ENCODE measurements at places on chromosomes 12 and 14. TPM values are rescaled to one million over a fixed set of nuclear protein-coding genes. Genes with fewer than 3 reads are reported as not detected.

- no peak for DNase-seq
Measured at GRCh38 chr14:76328457-76329137, 47.3 kb upstream of the ESRRB start.

- no peak for DNase-seq
Measured at GRCh38 chr14:26143057-26143456, 454.8 kb downstream of the NOVA1 start.

DNA sequence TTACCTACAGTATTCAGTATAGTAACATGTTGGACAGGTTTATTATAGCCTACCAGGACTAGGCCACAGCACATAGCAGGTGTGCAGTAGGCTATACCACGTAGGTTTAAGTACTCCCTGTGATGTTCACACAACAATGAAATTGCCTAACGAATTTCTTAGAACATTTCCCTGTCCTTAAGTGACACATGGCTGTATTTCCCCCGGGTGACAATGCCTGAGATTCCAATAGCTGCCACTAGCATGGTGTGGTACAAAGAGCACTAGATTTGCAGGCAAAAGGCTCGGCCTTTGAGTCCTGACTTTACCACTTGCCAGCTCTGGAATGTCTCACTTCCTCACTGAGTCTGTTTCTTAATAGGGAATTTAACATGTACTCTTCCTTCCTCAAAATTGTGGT lies 19.7 kb downstream of the PTPN21 start:
- DNase-seq, result no peak

- DNase-seq, result no peak
Measured at GRCh38 chr12:52015532-52016041, 8.8 kb downstream of the TAMALIN start.

DNA sequence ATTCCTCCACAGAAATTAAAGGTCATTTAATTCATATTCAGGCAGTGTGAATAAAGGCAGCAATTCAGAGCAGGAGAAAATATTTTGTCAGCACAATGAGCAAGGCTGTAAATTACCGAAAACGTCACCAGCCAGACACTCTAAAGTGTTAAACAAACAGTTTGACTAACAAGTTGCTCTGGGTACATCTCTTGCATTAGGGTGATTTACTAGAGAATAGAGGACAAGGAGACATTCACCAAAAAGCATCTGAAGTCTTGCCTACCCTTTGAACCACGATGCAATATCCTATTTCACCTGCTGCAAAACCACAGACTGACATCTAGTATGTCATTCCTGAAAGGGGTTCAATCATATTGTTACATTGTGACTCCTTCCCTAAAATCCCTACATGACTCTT lies 27.1 kb upstream of the GPHB5 start:
- DNase-seq, result no peak

The LTBP2 gene
- polyA plus RNA-seq, result 6.0 TPM

The SALL2 gene
- polyA plus RNA-seq, result 67.9 TPM

The SMOC1 gene
- 1.7 TPM for polyA plus RNA-seq

The NEUROD4 gene
- polyA plus RNA-seq, result not detected

The DDN gene
- 75.3 TPM for polyA plus RNA-seq
